ENCODE measurements at places on chromosomes 11 and 22.

- peak; percentile 51 for DNase-seq
Observed at GRCh38 chr11:82906236-82906635, 4.7 kb downstream of the DDIAS start.

DNA sequence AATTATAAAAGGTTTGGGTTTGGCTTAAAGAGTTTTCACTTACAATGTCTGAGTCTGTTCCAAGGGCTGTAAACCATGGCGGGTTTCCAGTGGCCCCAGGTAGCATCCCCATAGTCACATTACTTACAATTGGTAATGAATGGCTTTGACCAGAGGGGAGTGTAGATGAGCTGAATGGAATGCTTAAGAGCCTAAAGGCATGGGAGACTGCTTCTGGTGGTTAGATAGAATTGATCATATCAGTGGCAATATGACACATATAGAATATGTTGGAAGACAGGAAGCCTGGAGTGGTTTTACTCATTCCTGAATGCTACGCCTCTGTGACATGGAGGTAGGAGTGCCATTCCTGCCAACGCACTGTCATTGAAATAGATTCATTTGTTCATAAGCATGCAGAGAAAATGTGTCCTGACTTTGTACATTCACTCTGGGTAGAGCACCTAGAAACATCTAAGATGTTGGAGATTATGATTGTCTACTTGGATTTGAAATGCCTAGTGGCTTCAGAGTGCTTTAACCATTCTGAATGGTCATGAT is 183.3 kb downstream of the BLID start:
- no peak for DNase-seq

- DNase-seq, result no peak
Observed at GRCh38 chr11:7575841-7576725, 62.3 kb downstream of the PPFIBP2 start.

GRCh38 chr22:29204455-29205183 is 1.1 kb upstream of the EMID1 start:
- no peak for DNase-seq

- no peak for DNase-seq
Observed at GRCh38 chr22:34160141-34160783, 240.0 kb upstream of the LARGE1 start.

GRCh38 chr11:8533332-8533731 is 60.7 kb downstream of the STK33 start:
- peak; percentile 6 for DNase-seq

Data from NCI-H1436 (cell line).